ENCODE measurements at places on chromosomes 7 and 10.

DNA sequence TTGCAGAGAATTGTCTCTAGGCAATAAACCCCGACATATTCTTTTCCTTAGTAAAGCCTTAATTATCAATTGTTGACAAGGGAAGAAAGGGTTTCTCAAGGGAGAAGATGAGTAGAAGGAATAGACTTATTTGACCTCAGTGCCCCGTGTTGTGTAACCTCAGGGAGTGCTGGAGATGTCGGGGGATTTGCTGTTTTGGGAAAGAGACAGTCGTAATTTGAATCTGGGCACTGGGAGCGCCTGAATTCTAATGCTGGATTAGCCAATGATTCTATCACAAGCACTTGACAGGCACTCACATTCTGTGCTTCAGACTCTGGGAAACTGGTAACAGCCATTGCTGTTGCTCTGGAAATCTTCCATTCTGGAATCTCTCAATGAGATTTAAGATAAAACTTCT, 13.8 kb upstream of the LMOD2 start:
- DNase-seq = no peak

GRCh38 chr10:88835910-88836221, 15.8 kb downstream of the ANKRD22 start:
- no peak for DNase-seq

GRCh38 chr10:109778993-109779392, 144.3 kb downstream of the XPNPEP1 start:
- DNase-seq = no peak

DNA sequence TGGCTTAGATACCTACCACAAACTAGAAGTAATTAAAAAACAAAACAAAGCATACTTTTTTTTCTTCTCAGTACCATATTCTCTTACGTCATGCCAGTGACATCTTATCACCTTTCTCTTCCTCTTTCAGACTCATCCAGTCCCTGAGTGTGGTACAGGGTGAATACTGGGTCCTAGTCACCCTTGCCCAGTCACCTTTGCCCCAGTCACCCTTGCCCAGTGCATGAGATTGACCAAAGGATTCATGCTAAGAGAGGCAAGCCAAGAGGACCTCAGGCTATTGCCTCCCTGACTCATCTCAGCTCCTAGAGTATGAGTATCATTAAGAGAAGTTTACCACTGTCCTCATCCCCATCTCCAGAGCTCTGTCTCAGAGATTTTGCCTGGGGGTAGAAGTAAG, 10.0 kb upstream of the TSPAN12 start:
- no peak for DNase-seq

- no peak for DNase-seq
These were observed 950.8 kb upstream of the C7orf33 start for GRCh38 chr7:147639751-147640150.

DNA sequence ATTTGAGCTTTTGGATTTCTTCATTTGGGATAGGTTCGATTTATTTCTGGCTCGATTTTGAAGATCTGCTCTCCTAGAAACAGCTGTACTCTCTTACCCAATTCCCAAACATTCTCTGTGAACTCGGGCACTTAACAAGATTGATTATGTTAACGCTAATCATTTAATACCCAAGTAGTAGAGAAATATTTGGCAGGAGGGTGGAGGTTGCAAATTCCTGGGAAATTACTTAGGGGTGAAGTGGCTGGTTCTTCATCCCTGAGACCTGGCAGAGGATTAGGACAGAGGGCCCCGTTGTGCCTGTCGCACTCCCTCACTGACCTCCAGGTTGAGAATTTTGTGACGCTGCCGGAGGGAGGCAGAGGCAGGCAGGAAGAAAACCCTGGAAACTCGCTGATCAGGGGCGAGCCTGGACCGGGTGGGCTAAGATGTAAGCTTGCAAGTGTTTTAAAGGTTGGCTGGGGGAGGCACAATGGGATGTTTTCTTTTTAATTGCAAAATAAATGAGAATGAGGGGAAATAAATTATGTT, 182.6 kb downstream of the TCF7L2 start:
- no peak for DNase-seq

GRCh38 chr10:24168258-24169170, 40.4 kb upstream of the KIAA1217 start:
- no peak for DNase-seq
